ENCODE measurements at places on chromosomes 16 and 17.

GRCh38 chr16:46991729-46992704 lies 18.5 kb upstream of the DNAJA2 start:
- DNase-seq, result no peak

GRCh38 chr17:10871914-10872313 lies 34.0 kb upstream of the PIRT start:
- no peak for DNase-seq

DNA sequence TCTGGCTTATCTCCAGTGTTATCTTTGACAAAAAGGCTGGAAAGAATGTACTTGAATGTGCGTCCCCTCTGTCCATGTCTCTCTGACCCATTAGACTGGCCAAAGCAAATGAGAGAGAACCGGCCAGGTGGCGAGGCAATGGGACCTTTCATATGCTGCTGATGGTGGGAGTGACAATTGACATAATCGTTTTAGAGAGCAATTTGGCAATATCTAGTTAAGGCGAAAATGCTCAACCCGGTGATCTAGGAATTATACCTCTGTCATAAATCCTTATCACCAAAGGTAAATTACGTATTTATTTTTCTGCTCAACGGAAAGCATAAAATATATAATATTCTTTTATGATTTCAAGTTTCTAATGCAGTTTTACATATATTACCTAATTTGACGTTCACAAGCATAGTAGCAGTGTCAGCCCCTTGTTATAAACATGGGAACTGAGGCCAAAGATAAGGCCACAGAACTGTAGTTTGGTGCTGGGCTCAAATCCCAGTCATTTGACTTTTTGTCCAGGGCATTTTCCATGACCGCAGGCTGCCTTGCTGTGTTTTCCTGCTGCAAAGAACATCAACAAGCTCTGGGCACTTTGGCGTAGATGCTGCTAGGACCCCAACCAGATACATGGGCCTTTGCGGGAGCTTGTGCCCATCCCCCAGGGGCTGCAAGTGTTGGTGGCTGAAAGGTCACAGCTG lies 14.7 kb upstream of the SDK2 start:
- DNase-seq, result no peak

GRCh38 chr16:55760310-55761001 lies 72.4 kb downstream of the CES1 start:
- DNase-seq, result no peak

- DNase-seq, result no peak
These were observed 206.8 kb downstream of the CA10 start for GRCh38 chr17:51951741-51952140.

- no peak for DNase-seq
These were observed 1.8 kb downstream of the CDC42EP4 start for GRCh38 chr17:73309727-73310596.

DNA sequence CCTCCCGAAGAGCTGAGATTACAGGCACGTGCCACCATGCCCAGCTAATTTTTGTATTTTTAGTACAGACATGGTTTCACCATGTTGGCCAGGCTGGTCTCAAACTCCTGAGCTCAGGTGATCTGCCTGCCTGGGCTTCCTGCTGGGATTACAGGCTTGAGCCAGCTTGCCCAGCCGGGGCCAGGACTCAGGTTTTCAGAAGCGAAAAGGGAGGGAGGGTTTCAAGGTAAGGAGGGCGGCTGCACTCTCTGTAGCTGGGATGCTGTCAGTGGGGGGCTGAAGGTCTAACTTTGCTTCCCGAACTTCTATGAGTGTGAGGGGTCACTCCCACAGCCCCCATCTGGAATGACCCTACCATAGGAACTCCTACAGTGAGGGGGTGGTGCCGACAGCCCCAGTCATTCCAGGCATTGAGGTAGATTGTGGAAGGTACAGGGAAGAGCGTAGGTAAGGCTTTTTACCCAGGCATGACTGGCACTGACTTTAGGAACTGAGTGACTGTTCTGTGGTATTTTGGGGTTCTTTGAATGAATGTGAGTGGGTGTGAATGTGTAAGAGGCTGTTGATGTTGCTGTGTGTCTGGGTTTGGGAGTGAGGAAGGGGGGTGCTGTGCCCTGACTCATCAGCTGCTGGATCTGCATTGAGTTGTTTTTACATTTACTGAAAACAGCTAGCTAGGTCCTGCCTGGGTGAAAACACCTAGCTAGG lies 3.8 kb upstream of the C1QL1 start:
- no peak for DNase-seq

- no peak for DNase-seq
These were observed 2.6 kb downstream of the SLC5A2 start for GRCh38 chr16:31485571-31485970.

- DNase-seq, result no peak
These were observed 4.8 kb upstream of the HOXB8 start for GRCh38 chr17:48619826-48620449.

DNA sequence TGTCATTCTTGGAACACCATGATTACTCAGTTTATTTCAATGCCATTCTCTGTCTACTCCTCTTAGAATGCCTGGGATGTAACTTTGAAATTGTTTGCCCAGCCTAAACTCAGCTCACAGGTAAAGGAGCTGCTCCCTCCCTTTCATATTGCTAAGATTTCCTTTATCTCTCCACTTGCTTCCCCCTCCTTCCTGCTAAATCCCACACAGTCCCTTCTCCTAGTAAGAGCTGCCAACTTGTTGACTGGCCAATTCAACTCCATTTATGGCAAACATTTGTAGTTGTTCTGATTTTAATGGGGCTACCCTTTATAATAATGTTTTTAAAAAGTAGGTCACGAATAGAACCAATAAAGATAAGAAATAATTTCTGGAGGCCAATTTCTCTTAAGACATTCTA lies 146.1 kb downstream of the SKAP1 start:
- no peak for DNase-seq

- DNase-seq, result no peak
These were observed 32.7 kb upstream of the SLC6A2 start for GRCh38 chr16:55622930-55623561.

- DNase-seq, result no peak
These were observed 133.0 kb upstream of the GSE1 start for GRCh38 chr16:85479972-85480726.

- DNase-seq, result no peak
These were observed 9.2 kb upstream of the PRKCB start for GRCh38 chr16:23826528-23827045.

DNA sequence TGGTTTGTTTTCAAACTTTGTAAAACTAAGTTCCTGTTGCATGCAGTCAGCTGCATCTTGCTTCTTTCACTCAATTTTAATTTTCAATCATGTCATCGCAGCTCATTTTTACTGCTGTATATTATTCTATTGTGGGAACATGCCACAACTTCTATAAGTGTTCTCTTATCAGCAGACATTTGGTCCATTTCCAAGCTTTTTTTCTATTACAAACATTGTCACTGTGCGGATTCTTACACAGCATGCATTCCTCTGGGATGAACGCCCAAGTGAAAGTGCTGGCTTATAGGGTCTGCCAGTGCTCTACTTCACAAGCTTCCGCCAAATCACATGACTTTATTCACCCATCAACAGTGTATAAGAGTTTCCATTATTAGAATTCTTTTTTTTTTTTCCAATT lies 22.7 kb downstream of the GINS3 start:
- DNase-seq, result no peak

GRCh38 chr17:32111141-32111771 lies 31.0 kb upstream of the RHOT1 start:
- DNase-seq, result no peak

DNA sequence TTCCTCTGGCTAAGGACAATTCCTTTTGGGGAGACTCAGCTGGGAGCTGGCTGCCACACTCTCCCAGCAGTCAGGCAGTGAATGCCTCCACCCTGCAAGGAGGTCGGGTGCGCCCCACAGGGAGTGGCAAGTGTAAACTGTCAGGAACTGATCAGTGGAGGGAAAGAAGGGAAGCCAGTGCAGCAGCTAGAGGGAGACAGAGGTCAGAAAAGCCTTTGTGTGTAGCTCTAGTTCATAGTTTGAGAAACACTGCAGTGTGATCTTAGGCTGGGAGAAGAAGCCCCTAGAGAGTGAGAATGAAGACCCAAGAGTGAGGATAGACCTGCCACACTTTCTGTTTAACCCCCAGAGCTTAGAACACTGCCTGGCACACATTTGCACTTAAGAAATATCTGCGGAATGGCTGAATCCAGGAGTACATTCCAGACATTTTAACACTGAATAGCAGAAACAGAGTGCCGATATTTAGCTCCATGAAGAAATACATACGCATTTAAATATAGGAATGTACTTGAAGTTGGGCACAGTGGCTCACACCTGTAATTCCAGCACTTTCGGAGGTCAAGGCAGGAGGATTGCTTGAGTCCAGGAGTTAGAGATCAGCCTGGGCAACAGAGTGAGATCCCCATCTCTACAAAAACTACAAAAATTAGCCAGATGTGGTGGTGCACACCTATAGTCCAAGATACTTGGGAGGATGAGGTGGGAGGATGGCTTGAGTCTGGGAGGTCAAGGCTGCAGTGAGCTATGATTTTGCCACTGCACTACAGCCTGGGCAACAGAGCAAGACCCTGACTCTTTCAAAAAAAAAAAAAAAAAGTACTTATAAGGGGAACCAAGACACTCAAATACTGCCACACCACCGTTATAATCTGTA lies 11.1 kb upstream of the SLC5A11 start:
- no peak for DNase-seq

- no peak for DNase-seq
These were observed 5.5 kb upstream of the CDIPT start for GRCh38 chr16:29868396-29869009.

DNA sequence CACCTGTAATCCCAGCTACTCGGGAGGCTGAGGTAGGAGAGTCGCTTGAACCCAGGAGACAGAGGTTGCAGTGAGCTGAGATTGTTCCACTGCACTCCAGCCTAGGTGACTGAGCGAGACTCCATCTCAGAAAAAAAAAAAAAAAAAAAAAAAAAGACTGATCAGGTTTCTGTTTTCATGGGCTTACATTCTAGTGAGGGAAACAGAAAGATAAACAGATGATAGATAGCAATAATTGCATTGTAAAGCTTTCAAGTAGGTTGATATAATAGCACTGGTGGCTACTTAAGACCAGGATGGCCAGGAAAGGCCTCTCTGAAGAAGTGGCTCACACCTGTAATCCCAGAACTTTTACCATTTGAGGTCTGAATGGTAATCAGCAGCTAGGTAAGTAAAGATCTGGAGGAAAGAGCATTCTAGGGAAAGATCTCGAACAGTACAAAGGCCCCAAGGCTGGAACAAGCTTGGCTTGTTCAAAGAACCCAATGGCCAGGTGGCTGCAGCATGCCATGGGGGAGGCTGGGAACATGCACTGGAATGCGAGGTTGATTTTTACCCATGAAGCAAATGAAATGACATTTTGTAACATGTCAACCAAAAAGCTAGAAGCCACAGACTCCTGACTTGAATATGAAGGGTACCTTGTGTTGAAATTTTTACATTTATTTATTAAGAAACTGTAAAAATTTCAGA lies 108.3 kb upstream of the DHX40 start:
- no peak for DNase-seq

DNA sequence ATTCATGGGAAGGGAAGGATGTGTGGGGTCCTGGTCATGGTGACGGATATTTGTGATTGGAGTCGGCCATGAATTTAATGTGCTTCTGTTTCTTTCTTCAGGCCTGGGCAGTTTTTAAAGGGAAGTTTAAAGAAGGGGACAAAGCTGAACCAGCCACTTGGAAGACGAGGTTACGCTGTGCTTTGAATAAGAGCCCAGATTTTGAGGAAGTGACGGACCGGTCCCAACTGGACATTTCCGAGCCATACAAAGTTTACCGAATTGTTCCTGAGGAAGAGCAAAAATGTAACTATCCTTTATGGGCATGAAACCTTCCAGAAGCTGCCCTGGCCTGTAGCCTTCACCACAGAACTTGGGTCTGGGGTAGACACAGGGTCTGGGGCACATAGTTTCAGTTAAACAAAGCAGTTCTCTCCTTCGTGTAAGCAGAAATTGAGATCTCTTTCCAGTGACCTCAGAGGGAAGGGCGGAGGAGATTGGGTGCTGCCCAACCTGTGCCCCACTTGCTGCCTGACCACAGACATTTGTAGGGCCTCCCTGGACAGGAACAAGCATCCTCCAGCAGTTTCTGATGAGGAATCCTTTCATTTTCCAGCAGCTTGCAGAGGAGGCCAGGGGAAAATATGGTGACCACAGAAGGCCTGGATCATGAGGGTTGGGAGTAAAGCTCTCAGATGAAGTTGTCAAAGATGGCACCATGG lies 10.1 kb downstream of the IRF8 start:
- DNase-seq, result no peak

GRCh38 chr17:1324201-1324771 lies 44.8 kb downstream of the TRARG1 start:
- DNase-seq, result no peak

GRCh38 chr16:9192746-9193145 lies 101.3 kb downstream of the HAPSTR1 start:
- DNase-seq, result no peak

GRCh38 chr17:41308251-41308917 lies 725 bp downstream of the KRTAP16-1 start:
- peak; percentile 8 for DNase-seq

GRCh38 chr16:53740476-53740875 lies 36.5 kb downstream of the FTO start:
- DNase-seq, result no peak

DNA sequence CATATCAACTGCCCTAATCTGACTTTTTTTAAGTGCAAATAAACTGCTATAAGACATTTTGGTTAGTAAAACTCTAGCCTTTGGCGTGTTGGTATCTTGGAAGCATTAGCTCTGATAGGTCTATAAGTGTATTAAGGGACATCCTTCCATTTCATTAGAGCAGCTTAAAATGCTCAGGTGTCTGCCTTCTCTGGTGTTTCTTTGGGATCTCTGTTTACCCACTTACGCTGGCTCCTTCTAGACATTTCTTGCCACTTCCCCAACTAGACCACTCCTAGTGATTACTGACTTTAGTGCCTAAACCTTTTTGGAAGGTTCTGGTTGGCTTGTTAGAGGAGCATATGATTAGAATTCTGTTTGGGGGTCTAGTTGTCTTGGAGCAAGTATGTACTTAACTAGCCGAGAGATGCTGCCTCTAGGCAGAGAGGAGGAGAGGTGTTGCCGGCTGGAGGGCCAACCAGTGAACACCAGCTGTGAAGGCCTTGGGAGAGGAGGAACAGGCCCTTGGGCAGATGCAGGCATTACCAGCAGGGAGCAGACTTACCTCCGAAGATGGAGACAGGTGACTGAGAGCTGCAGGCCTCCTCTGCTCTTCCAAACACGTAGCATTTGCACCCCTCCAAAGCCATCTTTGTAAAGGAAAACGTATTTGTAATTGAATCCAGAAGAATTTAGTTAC lies 15.2 kb upstream of the CLEC18C start:
- no peak for DNase-seq

GRCh38 chr17:82061047-82061925 lies 4.3 kb downstream of the DUS1L start:
- no peak for DNase-seq

DNA sequence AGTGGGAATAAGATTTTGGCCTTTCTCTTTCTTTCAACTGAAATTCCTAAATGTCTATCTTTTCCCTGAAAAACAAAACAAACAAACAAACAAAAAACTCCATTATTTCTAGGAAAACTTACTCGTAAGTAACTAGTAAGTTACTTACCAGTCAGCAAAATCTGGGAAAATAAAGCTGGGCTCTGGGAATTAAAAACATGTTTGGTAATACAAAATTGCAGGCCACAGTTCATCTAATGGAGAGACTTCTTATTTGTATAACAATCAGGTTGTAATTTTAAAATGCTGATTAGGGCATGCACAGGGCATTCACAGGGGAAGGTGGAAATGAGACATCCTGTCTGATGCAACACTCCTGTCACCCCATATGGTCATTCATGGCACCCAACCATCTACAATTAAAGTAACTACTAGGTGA lies 3.8 kb upstream of the WIPI1 start:
- DNase-seq, result no peak

- no peak for DNase-seq
These were observed 11.3 kb downstream of the MCRIP1 start for GRCh38 chr17:81821603-81822311.

GRCh38 chr16:49312389-49312985 lies 30.8 kb upstream of the CBLN1 start:
- DNase-seq, result no peak
